ENCODE measurements at places on chromosomes 5 and 9.

- DNase-seq = no peak
Observed at GRCh38 chr5:31197183-31197582, 3.7 kb downstream of the CDH6 start.

DNA sequence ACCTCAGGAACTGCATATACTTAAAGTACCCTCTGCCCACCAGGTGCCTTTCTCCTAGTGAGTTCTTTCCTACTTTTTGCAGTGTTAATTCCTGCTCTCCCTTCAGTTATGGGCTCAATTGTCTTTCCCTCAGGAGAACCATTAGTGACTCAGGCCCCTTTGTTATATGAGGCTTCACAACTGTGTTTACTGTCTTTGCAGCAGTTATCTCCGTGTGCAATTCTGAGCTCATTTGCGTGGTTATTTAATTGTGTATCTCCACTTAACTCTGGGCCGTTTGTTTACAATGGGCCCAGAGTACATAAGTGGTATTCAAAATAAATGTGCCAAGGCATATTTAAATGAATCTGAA lies 9.6 kb downstream of the FBXO38 start:
- no peak for DNase-seq

DNA sequence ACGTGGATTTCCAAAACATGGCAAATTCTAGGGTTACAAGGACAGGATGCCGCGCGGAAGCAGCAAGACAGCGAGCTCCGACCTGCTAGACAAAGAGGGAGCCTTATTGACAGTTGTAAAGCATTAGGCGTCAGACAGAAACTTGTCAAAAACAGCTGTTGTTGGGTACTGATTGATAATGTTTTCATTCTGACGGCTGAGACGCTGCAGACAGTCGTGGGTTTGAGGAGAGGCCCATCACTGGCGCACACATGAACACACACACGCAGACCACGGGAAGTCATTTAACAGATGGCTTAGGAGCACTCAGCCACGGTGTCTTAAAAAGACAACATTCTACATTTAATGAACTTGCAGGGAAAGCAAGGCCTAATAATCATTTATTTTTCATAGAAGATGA lies 324.0 kb downstream of the NDUFS4 start:
- DNase-seq = no peak

DNA sequence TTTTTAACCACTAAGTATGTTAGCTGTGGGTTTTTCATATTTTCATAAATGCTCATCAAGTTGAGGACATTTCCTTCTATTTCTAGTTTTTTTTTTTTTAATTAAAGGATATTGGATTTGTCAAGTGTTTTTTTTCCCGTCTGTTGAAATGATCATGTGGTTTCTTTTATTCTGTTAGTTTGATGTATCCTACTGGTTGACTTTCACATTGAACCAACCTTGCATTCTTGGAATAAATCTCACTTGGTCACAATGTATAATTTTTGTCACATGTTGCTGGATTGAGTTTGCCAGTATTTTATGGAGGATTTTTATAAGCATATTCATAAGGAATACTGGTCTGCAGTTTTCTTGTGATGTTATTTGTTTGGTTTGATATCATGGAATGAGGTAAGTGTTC lies 12.4 kb downstream of the FAM200C start:
- DNase-seq = no peak

DNA sequence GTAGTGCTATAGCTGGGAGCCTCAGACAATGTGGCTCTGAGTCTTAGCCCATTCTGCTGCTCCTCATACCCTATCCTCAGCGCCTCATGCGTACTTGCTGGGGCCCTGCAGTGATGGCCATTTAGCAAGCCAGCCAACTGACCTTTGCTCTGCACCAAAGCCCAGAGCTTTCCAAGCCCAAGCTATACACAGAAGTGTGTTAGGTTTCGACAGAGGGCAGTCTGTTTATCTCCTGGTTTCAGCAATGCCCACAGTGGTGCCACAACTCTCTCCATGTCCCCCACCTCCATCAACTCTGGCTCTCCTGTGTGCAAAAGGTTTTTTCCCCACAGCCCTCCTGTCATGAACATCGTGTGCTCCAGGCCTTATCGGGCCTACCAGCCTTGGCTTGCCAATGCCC lies 16.9 kb downstream of the GNG10 start:
- DNase-seq = no peak

DNA sequence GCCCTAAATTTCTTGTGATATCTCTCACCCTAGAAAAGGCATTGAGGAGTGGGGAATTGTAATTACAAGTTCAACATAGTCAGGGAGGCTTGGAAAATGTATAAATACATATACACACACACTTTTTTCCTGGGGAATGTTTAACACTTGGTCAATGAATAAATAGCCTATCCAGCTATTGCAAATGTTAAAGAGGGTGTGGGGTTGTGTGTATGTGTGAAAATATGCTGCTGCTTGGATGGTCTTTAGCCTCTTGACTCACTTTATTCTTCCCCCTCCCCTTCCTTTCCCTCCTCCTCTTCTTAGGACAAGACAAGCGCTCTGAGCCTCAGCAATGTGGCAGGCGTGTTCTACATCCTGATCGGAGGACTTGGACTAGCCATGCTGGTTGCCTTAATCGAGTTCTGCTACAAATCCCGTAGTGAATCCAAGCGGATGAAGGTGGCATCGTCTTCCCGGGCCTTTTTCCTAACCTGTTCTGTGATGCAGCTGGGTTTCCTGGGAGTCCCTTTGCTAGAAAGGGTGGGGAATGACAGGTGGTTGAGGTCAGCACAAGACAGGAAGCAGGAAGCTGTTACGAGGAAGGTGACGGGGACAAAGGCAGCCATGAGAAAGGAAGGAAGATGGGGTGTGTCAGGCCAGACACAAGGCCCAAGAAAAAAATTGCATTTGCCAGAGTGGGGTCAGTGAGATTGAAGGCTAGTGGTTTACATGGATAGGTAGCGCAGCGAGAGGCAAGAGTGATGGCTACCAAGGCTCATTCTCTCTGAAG lies 236.5 kb downstream of the FAM114A2 start:
- no peak for DNase-seq

- no peak for DNase-seq
Observed at GRCh38 chr9:129710169-129710453, 42.7 kb downstream of the PTGES start.

- DNase-seq = no peak
Observed at GRCh38 chr5:78550891-78551290, 97.7 kb downstream of the LHFPL2 start.

- DNase-seq = no peak
Observed at GRCh38 chr9:93237540-93237939, 53.6 kb downstream of the WNK2 start.

DNA sequence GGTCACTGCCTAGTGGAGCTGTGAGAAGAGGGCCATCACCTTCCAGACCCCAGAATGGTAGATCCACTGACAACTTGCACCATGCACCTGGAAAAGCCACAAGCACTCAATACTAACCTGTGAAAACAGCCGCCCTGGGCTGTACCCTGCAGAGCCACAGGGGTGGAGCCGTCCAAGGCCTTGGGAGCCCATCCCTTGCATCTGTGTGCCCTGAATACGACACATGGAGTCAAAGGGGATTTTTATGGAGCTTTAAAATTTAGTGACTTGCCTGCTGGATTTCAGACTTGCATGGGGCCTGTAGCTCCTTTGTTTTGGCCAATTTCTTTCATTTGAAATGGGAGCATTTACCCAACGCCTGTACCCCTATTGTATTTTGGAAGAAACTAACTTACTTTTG lies 62.4 kb upstream of the HTR4 start:
- DNase-seq = no peak

GRCh38 chr5:38554861-38555260 lies 1.6 kb downstream of the LIFR start:
- DNase-seq = no peak

DNA sequence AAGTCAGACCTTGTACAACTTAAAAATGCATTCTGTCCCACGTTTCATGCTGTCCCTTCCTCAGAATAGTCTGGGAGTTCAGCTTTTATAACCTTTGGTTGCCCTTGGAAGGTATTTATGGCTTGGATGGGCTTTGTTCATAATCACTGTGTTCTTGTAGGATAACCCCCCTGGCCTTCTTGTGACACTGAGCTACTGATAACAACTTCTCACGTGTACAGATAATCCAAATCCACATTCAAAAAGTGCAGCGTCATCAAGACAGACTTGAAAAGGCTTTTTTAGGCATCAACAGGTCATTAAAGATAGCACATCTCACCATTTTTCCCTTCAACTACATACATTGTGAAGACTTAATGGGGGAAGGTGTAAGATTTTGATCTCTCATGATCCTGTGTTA lies 42.0 kb downstream of the SLC1A3 start:
- no peak for DNase-seq
